GM23248 (cell line): ENCODE measurements at places on chromosomes 12 and 14.

DNA sequence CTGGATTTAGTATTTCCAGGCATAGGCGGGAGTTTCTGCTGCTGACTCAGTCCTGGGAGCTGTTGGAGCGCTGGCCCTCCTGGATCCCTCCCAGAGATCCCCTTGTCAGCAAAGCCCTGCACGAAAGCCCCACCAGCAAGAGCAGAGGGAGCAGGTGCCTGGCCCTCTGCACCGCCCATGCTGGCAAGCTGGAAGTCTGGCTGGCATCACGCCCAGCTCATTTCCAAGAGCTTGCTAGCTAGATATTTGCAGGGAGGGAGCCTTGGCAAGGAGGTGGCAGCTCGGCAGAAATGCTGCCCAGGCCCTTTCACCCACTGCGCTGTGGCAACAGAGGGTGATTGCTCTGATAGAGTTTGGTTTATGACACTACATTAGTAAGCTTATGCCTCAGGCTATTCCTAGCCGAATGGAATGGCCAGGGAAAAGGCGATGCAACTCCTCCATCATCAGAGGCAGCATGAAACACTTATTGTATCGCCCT lies 193.9 kb downstream of the EMP1 start:
- peak; percentile 92 for DNase-seq

DNA sequence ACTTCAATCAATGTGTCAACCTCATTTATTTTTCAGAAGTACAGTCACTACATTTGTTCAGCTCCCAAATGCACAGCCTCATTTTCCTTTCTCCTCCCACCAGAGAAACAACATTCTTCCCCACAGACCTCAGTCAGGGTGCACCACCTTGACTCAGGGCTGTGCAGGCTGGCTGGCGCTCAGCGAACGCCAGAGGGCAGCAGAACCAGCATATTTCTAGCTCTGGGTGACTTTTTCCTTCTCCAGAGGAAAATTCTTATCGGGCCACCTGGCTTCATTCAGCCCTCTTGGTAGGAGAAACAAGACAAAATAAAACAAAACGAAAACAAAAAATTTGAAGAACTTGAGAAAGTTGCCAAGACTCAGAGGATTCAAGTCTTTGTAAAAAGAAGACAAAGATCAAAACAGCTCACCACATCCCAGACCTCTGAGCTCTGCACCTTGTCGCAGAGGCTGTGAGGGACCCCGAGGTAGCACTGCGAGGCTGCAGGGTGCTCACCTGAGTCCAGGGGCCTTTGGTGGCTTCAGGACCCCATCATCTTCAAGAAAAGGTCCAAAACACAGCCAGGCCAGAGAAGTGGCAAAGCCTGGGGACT lies 33.7 kb downstream of the PAH start:
- peak; percentile 72 for DNase-seq

GRCh38 chr12:48999371-49000131 lies at the start of gene DDN:
Gene DDN, minus strand, starts transcription at chr12:48999375. Its CDS starts 88 bp downstream, at chr12:48999287.
- peak; percentile 78 for DNase-seq

DNA sequence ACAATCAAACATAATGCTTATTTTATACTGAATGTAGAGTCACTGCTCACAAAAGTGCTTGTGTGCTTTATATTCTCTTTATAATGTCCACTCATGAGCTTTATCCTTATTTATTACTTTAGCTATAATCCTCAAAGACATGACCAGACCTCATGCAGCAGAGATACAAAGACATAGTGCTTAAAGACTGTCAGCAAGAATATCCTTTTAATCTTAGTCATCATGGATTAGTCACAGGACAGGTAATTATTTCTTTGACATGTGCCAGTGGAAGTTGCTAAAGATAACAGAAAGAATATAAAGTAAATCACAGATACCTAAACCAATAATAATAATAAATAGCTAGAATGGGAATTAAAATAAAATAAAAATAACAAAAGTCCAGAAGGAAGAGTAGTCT lies 707.5 kb downstream of the BCL11B start:
- no peak for DNase-seq

DNA sequence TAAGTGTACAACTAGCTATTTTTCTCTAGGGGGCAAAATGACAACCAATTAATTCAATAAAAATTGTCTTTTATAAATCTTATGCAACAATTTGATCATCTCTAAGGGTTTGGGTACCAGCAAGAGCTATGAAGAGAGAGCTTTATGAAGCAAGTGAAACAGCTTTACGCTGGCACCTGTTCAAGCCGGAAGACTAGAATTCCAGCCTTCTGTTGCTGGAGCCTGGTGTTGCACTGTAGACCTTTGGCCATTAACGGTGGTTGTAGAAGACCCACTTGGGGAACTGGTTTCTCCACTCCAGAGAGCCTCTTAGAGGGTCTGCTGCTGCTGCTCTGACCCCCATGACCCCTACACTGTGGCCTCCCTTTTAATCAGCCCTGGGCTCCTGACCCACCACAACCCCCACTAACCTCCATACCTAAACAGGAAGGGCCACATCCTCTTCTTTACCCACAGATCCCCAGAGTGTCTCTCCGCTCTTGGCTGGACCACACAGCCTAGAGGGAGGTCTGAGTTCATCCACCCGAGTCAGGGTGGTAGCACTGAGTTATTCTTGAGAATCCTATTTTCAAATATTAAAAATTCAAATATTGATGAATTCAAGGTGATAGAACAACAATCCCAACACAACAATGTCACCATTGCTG lies 54.6 kb upstream of the STON2 start:
- DNase-seq = no peak

DNA sequence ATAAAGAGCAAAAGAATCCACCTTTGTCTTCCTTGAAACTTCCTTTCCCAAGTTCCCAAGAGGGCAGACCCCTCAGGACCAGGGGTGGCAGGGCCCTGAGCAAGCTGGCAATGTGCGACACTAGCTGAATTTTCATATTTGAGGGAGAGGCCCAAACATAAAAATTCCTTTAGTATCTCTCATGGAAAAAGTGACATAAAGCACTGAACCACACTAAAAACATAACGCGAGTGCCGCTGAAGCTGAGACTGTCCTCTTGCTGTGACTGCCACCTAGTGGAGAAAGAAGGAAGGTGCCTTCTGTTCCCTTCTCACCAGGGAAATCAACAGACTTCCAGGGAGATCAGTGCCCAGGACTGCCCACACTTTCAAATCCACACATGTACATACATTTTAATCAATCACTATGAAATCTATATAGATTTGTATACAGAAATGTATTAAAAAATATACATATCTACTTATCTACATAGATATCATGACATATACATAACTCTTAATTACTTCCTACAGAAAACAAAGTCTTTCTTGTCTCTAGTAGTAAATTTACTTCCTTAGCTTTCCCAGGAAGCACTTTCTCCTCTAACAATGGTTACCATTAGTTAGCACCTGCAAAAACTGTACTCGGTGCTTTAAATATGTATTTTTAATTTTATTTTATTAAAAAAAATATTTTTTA lies 53.8 kb downstream of the SSH1 start:
- DNase-seq = peak; percentile 95

GRCh38 chr12:27297566-27297965 lies 35.1 kb upstream of the BMAL2 start:
- DNase-seq = no peak

DNA sequence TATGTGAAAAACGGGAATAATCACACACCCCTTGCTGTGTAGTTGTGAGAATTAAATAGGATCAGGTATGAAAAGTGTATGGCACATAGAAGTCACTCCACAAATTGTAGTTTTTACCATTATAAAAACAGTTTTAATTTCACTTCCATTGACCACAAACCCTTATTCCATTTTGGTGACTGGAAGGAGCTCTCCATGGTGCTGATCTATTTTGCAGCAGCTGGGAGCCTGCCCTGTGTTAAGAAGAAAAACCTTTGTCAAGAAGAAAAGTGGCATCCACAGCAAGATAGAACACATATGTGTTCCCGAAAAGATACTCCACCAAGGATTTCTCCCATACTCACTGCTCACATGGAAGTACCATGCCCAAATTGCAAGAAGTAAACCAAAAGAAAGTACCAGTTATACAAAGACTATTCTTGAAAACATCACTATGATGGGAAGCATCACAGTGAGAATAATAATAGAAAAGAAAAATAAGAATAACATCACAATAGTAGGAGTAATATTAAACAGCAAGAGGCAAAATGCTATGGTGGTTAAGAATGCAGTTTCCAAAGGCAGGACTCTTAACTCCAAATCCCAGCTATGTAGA lies 58.7 kb downstream of the TUNAR start:
- peak; percentile 57 for DNase-seq

DNA sequence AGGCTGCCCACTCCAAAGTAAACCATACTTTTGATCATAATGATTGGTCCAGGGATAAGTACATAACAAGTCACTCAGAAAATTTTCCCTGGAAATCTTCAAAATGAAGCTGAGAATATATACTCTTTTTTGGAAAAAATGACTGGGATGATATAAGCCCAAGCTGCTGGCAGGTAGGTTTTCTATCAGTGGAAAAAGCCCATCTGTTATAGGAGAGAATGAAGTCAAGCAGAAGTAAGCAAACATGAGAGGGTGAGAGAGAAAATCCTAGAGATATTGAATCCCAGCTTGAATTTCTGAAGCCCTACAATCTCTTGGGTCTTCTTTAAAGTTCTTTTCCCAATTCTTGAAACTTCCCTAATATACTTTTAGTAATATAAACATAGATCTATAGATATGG lies 37.3 kb upstream of the ZDHHC17 start:
- DNase-seq = no peak

DNA sequence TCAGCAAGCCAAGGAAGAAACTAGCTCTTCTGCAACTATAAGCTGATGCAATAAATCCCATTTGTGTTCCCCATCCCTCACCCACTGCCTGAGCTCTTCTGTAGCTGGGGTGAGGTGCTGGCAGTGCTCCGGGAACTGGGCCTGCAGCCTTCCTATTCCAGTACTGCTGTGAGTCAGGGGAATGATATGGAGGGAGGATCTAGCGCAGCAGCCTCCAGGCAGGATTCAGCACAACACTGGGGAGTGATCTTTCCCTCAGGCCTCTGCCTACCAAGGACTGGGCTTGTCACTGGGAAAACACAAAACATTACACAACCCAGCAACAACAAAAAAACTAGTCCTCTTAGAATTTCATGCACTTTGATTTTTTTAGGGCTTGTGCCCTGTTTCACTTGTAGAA lies 58.7 kb downstream of the ST8SIA1 start:
- peak; percentile 98 for DNase-seq
